ENCODE measurements at places on chromosomes 13 and 19. TPM values are rescaled to one million over a fixed set of nuclear protein-coding genes. Genes with fewer than 3 reads are reported as not detected.
A peak's percentile ranks its signal among the peaks of the same experiment; 100 is the strongest.

The TYROBP gene
- total RNA-seq = not detected

DNA sequence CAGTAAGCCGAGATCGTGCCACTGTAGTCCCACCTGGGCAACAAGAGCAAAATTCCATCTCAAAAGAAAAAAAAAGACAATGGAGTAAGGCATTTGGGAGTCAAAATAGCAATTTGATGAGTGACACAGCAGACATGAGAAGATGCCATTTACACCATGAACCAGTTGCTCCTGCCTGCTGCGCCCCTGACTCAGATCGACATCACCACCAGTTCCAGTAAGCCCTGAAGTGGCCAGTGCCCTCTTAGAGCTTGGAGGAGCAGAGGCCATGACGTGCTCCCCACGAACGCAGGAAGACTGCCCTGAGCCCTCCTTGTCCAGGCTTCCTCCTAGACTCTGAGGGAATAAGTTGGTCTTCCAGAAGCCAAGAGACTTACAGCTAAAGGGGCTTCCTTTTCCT, 339.2 kb downstream of the MYO16 start:
- H3K4me3 ChIP-seq = no peak overlapping the region
- no peak overlapping the region for H3K27ac ChIP-seq
- H3K27me3 ChIP-seq = no peaks in the 10 kb centered on the region
- no peak for DNase-seq
- no peaks in the 10 kb centered on the region for H3K4me1 ChIP-seq

The DACH1 gene
- 0.54 TPM for total RNA-seq

GRCh38 chr13:99206873-99207272, 6.2 kb downstream of the UBAC2 start:
- no peak overlapping the region for H3K27ac ChIP-seq
- H3K36me3 ChIP-seq = no peaks in the 10 kb centered on the region
- H3K4me1 ChIP-seq = peaks cover 7% of the 10 kb centered on the region
- no peaks in the 10 kb centered on the region for H3K27me3 ChIP-seq

DNA sequence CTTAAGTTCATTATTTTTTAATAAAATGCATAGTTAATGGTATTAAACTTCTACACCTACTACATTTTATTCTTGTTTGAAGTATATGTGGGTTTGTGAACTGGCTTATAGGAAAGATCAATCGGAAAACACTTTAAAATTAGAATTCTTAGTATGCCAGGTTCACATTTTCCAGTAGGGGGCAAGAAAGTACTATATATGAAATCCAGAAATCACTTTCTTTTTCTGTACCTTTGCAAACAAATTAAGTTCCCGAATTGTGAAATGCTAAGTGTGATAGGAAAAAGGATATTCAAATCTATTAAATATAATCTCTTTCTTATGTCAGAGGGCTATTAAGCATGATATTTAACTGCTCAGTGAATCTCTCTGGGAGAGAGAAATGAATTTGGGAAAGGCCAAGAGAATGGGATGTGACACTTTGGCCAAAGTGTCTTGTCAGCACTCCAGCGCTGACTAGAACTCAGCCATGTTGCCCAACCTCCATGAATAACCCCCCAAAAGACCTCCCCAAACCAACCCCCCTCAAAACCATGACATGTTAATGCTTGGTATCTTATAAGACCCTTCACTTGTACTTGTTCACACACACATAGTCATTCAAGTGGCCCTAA, 122.6 kb upstream of the SLC10A2 start:
- no peak overlapping the region for H3K27ac ChIP-seq
- H3K36me3 ChIP-seq = no peaks in the 10 kb centered on the region
- H3K27me3 ChIP-seq = no peaks in the 10 kb centered on the region
- no peak overlapping the region for H3K4me3 ChIP-seq

- no peaks in the 10 kb centered on the region for H3K27me3 ChIP-seq
- H3K4me3 ChIP-seq = no peak overlapping the region
- H3K4me1 ChIP-seq = no peaks in the 10 kb centered on the region
- DNase-seq = no peak
Observed at GRCh38 chr13:37416291-37417059, 182.1 kb downstream of the POSTN start.

- H3K27me3 ChIP-seq = no peaks in the 10 kb centered on the region
- no peak overlapping the region for H3K27ac ChIP-seq
- no peak for DNase-seq
- no peak overlapping the region for H3K4me3 ChIP-seq
- H3K36me3 ChIP-seq = peaks cover 11% of the 10 kb centered on the region
- no peaks in the 10 kb centered on the region for H3K4me1 ChIP-seq
Observed at GRCh38 chr19:43747557-43748204, 7.1 kb downstream of the SMG9 start.

DNA sequence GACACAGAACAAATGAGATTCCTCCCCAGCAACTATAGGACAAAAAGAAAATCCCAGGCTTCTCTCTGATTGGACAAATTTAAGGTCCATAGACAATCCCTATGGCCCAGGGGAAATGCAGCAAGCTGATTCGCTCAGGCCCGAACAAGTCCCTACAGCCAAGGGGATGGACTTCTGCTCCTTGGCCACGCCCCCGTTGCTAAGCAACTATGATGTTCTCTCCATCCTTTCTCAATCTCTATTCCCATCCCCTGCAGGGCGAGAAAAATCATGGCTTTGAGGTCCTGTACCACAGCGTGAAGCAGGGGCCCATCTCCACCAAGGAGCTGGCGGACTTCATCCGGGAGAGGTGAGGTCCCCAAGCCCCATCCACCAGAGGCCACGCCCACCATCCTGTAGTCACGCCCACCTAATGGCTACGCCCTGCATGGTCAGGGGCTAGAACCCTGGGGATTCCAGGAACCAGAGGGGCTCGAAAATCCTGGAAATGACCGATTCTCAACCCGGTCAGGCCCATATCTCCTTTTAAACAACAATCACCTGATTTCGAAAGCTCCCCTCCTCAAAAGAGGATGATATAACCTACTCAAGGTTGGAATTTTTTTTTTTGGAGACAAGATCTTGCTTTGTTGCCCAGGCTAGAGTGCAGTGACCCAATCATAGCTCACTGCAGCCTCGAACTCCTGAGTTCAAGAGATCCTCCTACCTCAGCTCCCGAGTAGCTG, 11.4 kb downstream of the FCHO1 start:
- DNase-seq = no peak
- H3K4me1 ChIP-seq = peaks cover 3% of the 10 kb centered on the region
- H3K27ac ChIP-seq = no peak overlapping the region
- no peaks in the 10 kb centered on the region for H3K27me3 ChIP-seq
- no peak overlapping the region for H3K4me3 ChIP-seq

GRCh38 chr13:95642028-95642621, 2.4 kb downstream of the DZIP1 start:
- H3K4me1 ChIP-seq = 0 out of 2 replicates have a peak, but pooled peaks cover 5% of the 10 kb centered on the region
- peak overlapping the region; percentile 14 for H3K4me3 ChIP-seq
- H3K27me3 ChIP-seq = no peaks in the 10 kb centered on the region

The TMEM59L gene
- total RNA-seq = 2.4 TPM

- H3K4me1 ChIP-seq = no peaks in the 10 kb centered on the region
- H3K27ac ChIP-seq = no peak overlapping the region
- no peak overlapping the region for H3K4me3 ChIP-seq
- no peaks in the 10 kb centered on the region for H3K36me3 ChIP-seq
Observed at GRCh38 chr13:83377491-83377890, 504.8 kb downstream of the SLITRK1 start.

The ZNF254 gene
- total RNA-seq = 12.1 TPM

GRCh38 chr19:53606031-53606430, 25.8 kb upstream of the DPRX start:
- no peak overlapping the region for H3K4me3 ChIP-seq
- no peak overlapping the region for H3K27ac ChIP-seq
- DNase-seq = no peak
- no peaks in the 10 kb centered on the region for H3K36me3 ChIP-seq
- H3K27me3 ChIP-seq = no peaks in the 10 kb centered on the region

- peak overlapping the region; percentile 46 for H3K4me3 ChIP-seq
- no peak overlapping the region for H3K27ac ChIP-seq
- H3K4me1 ChIP-seq = no peaks in the 10 kb centered on the region
- no peaks in the 10 kb centered on the region for H3K27me3 ChIP-seq
Observed at GRCh38 chr13:62209529-62209928, 793.9 kb upstream of the PCDH20 start.

The PRODH2 gene
- total RNA-seq = not detected

DNA sequence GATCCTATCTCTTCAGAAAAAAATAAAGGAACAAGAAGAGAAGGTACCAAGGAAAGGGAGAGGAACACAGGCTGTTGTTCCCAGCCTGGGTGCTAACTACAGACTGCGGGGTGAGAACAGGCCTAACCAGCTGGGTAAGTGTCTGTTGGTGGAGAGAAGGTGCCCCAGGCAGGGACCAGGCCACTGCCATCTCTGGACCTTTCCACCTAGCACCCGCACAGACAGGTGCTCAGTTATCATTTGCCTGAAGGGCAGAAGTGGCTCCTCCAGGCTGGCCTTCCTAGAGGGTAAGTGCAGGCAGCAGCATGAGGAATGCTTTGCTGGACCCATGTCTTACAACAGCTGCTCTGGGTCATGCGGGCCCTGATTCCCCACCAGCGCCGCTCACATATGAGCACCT, 10.1 kb downstream of the DNMT1 start:
- DNase-seq = no peak
- H3K36me3 ChIP-seq = peaks cover 8% of the 10 kb centered on the region
- H3K27ac ChIP-seq = no peak overlapping the region
- no peak overlapping the region for H3K4me3 ChIP-seq
- H3K27me3 ChIP-seq = no peaks in the 10 kb centered on the region

DNA sequence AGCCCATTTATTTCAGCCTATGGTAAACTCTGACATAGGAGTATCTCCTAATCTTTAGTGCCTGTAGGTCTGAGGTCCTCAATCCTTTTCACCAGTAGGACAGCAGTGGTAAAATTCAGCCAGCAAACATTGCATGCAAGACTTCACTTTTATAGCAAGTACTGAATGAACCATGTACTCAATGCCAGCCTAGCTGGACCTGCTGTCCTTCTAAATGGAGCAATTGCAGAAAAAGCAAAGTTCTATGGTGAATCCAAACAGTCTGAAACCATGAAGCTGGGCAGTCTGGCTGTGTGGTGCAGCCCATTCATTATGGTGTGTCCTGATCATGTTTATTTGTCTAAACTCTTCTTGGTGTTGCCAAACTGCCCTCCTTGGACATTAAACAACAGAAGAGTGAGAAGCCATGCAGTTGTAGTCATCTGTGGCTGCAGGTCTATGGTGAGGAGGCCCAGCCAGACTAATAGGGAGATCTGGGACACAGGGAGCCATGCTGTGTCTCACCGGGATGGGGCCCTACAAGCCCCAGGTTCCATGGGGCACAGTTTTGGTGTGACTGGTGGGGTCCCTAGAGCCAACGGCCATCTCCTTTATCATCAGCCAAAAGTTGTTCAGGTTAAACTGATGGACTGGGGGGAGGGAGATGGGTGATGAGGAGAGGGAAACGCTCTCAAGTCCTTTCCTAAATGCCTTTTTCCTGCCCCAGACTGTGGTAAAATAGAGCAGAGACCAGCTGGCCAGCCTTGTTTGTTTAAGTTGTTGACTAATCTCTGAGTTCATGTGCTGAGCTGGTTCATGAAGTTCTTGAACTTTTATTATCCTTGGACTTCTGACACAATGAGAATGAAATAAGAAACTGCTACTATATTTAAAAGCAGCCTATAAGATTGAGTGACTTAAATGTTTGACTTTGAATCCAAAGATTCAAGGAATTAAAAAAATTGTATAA, 20.6 kb upstream of the TNFSF11 start:
- H3K27ac ChIP-seq = no peak overlapping the region
- H3K4me1 ChIP-seq = no peaks in the 10 kb centered on the region
- no peak overlapping the region for H3K4me3 ChIP-seq
- DNase-seq = no peak

- no peaks in the 10 kb centered on the region for H3K36me3 ChIP-seq
- H3K27me3 ChIP-seq = no peaks in the 10 kb centered on the region
- H3K4me1 ChIP-seq = no peaks in the 10 kb centered on the region
- no peak for DNase-seq
Observed at GRCh38 chr13:26473571-26474230, 83.8 kb upstream of the WASF3 start.

The GNG7 gene
- total RNA-seq = 0.74 TPM

DNA sequence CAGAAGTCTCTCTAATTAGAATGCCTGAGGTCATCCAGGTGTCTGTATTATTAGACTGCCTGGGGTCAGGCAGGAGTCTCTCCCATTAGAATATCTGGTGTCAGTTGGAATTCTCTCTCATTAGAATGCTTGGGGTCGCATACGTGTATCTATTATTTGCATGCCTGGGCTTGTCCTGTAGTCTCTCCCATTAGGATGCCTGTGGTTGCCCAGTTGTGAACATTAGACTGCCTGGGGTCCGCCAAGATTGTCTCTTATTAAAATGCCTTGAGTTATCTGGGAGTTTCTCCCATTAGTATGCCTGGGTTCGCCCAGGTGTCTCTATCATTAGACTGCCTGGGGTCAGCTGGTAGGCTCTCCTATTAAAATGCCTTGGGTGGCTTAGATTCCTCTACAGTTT, 1494.7 kb downstream of the UQCRFS1 start:
- H3K4me3 ChIP-seq = no peak overlapping the region
- no peak overlapping the region for H3K27ac ChIP-seq
- DNase-seq = no peak
- H3K4me1 ChIP-seq = no peaks in the 10 kb centered on the region
- H3K36me3 ChIP-seq = no peaks in the 10 kb centered on the region

The ADAMTS10 gene
- 10.0 TPM for total RNA-seq

The ARRDC2 gene
- 21.4 TPM for total RNA-seq

GRCh38 chr19:1497578-1498235, 6.7 kb downstream of the REEP6 start:
- H3K36me3 ChIP-seq = no peaks in the 10 kb centered on the region
- H3K4me1 ChIP-seq = no peaks in the 10 kb centered on the region
- no peaks in the 10 kb centered on the region for H3K27me3 ChIP-seq
- DNase-seq = no peak

- no peak for DNase-seq
- no peaks in the 10 kb centered on the region for H3K36me3 ChIP-seq
- no peaks in the 10 kb centered on the region for H3K4me1 ChIP-seq
Observed at GRCh38 chr13:84739021-84739420, 856.7 kb upstream of the SLITRK1 start.

GRCh38 chr13:96803456-96804100, 190.7 kb downstream of the OXGR1 start:
- no peak for DNase-seq
- no peak overlapping the region for H3K4me3 ChIP-seq
- H3K27ac ChIP-seq = no peak overlapping the region
- H3K36me3 ChIP-seq = no peaks in the 10 kb centered on the region
- H3K4me1 ChIP-seq = no peaks in the 10 kb centered on the region

The IFNL1 gene
- 0.57 TPM for total RNA-seq

The SBK2 gene
- 0.69 TPM for total RNA-seq
